Activated T-cell treated with anti-CD3 and anti-CD28 coated beads, Interleukin-2, amount 50 U/mL, for 48 hours (primary cell): ENCODE measurements at places on chromosomes 5 and 9.
A peak's percentile ranks its signal among the peaks of the same experiment; 100 is the strongest.

DNA sequence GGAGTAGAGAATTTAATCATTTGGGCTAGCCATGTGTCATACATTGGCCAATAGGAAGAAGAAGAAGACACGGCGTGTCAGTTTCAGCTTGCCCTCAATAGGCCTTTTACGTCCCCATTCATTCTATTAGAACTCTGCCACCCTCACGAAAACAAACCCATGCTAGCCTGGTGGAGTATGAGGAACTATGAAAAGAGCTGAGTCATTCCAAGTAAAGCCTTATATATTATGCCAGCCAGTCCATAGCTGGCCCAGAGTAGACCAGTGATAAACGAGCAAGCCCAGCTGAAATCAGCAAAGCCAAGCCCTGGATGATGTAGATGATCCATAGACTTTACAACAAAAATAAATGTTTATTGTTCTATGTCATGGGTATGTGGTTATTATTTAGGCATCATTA lies 895.1 kb downstream of the TLE1 start:
- DNase-seq, result no peak

DNA sequence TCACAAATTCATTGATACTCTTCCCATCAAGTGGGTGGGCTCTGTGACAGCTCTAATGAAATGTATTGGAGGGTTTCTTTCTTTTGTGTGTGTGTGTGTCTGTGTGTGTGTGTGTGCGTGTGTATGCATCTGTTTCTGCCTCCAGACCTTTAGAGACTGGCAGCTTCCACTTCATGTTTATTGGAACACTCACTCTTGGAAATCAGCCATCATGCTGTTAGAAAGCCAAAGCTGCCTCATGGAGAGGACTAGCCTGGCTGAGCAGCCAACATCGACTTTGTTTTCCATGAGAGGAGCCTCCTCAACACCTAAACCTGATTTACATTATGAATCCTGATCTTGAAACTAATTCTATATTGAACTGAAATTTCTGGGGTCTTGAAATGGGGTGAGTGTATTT lies 128.5 kb upstream of the FAM174A start:
- no peak for DNase-seq

DNA sequence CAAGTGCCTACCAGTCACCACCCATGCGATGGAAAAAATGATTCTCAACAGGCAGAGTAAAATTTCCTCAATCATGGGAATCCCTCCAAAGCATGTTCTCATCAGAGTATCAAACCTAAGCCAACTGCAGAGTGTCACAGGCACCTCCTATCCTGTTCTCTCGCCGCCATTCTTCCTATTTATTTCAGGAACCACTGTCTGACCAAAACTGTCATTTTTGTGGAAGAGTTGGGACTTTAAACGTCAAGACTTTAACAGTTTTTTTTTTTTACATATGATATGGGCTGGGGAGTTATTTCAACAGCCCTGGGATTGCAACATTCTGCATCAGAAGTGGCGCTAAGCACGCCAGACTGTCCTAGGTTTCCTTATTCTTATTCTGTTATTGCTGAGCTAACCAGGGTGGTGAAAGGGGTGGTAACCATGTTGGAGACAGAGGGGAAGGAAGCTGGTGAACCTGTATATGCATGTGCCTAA lies 29.5 kb downstream of the PFDN1 start:
- no peak for DNase-seq

DNA sequence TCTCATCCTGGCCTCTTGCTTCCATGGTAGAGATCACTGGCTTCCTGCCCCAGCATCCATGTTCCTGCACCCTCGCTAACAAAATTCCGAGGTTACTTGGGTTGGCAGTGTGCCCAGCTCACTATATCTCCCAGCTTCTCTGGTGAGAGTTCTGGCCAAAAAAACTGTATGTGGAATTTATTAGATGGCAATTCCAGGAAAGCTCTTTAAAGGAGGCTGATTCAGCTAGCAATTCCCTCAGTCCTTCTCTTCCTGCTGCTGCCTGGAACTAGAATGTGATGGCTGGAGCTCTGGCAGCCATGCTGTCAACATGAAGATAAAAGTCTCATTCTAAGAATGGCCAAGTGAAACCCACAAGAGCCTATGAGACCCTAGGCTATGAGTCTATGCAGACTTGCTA lies 88.8 kb downstream of the SECISBP2 start:
- no peak for DNase-seq

DNA sequence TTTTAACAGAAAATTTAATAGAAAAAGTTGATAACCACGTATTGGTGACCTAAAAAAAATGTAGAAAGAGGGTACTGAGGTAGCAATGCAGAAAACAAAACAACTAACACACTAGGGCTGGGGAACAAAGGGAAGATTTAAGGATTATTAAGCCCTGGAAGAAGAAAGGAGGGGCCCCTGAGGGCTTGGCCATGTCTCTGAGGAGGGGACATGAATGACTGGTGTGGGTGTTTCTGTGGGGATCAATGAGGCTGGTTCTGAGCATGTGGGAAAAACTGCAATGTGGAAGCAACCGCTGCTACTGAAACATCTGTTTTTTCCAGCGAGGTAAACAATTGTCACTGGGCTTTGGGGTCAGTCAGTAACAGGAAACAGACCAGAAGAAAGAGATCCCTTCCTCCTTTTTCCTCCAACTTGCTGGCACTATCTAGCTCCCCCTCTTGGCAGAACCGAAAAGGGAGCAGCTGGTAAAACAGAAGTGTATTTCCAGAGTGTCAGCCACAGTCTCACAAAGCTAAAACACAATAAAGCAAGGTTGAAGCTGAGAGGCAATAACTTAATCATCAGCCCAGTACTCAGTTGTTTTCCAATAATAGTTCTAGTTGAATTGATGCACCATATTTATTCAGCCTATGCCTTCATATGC lies 48.3 kb downstream of the ATPSCKMT start:
- no peak for DNase-seq

DNA sequence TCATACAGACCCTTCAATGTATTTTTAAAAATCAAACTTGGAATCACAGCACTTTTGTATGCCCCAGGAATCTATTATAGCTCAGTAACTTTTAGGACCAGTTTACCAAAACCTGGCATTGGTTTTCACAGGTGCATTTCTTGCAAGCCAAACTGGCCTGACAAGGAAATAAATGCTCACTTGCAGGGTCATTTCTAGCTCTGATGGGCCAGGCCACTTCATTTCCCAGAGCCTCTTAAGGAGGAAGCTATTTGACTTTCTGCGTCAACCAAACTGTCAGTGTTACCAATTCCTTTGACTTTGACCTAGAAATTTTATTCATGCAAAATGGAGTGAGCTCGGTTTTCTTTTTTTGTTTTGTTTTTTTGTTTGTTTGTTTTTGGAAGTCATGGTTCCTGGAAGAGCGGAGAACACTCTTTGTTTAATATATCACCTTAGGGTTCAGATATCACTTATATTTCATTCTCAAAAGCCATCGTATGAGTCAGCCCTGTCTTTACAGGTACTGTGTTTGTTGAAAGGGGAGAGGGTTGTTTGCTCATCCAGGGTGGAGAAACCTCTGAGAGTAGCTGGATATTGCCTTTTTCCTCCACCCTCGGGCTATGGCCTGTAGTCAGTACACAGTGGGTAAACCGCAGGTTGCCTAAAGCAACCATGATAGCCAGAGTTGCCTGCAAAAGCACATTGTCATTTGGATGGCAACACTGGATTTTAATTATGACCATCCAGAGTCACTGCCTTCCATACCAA lies 58.9 kb downstream of the GNA14 start:
- no peak for DNase-seq

GRCh38 chr9:104746798-104747197 lies 685 bp upstream of the NIPSNAP3A start:
- no peak for DNase-seq

DNA sequence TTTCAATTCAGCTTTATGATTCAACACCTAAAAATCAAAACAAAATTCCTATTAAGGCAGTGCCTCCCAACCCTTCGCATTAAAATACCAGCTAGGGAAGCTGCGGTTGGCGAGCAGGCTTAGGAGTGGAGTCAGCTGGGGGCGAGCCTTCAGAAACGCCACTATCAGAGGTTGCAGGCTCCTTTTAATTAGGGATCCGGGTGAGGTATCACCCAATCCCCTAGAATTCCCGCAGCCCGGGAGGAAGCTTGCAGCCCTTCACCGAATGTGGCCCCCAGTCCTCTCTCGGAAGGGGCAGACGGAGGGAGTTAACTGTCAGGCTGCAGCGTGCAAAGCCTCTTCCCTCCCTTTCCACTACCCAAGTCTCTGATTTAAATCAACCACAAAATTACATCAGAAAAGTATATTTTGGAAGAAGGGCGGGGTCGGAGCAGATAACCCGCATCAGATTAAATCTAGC lies 1.7 kb downstream of the STC2 start:
- DNase-seq, result no peak

- no peak for DNase-seq
Observed at GRCh38 chr5:150320044-150320613, 17.4 kb upstream of the ARSI start.

GRCh38 chr9:117120061-117120460 lies 294.8 kb downstream of the ASTN2 start:
- no peak for DNase-seq

GRCh38 chr5:153953411-153953810 lies 85.3 kb downstream of the FAM114A2 start:
- no peak for DNase-seq

DNA sequence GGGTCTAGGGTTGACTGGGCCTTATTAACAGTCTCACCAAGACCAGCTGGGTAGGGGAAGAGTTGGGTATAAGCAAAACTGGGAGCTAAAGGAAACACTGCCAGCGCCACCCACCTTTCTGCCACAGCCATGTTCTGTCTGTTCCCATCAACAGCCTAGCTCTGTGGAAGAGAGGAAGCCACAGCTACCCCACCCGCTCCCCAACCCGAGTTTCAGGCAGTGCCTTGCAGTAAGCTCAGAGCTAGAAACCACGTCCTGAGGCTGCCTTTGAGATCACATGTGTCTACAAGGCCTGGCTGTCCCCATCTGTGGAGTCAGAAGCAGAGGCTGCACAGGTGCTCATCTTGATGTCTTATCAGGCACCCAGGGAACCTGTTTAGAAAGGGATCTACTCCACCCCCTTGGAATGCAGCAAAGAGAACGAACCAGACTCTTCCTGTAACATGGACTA lies 15.3 kb downstream of the HNRNPH1 start:
- DNase-seq, result peak; percentile 44

DNA sequence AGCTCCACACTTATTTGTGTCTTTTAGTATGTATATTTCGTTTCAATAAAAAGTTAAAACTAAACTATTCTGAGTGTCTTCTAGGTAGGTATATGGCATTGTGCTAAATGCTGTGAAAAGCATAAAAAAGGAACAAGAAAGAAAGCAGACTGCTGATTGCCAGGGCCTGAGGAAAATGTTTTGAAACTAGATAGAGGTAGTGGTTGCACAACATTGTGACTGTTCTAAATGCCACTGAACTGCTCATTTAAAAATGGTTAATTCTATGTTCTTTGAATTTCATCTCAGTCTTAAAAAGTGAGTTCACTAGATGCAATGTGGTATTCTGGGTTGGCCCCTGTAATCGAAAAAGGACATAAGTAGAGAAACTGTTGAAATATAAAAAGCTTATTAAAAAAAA lies 2.6 kb upstream of the ALAD start:
- DNase-seq, result no peak

DNA sequence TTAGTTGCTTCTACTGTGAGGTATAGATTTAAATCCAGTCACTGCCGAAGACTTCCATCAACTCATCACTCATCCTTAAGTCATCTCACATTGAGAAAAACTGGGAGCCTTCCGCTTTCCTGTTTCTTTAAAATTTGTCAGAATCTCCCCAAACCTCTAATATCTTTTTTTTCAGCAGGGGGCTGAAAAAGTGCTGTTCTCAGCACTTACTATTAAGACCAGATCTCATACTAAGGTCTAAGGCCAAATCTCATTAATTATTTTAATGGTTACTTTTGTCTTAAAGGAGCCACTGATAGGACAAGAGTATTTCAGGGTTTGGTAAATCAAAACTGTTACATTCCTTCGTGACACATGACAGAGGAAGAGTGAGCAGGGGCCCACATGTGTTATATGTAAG lies 134.6 kb upstream of the PRSS3 start:
- no peak for DNase-seq

DNA sequence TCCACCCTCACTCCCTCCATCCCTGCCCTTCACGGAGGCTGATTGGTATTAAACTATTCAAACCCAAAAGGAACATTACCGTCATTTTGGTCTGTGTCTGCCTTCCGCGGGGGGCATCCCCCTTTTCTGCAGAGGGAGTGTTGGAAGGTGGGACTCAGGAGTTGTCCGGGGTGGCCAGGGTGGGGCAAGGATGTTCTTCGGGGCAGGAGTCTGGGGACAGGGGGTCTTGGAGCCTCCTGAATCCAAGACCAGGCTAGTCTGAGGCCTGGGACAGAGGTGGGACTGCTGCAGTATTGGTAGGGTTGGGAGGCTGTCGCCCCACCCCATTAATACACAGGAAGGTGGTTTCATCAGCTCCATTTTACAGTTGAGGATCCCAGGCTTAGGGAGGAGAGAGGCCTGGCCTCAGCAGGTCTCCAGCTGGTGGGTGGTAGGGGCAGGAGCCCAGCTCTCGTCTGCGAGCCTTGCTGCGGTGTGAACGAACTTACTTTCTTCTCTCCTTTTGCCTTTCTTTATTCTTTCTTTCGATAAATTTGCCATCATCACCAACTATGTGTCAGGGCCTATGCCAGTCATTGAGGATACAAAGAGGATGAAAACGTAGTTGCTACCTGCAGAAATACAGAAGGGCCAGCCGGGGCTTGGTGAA lies 33.8 kb downstream of the DAB2IP start:
- no peak for DNase-seq

DNA sequence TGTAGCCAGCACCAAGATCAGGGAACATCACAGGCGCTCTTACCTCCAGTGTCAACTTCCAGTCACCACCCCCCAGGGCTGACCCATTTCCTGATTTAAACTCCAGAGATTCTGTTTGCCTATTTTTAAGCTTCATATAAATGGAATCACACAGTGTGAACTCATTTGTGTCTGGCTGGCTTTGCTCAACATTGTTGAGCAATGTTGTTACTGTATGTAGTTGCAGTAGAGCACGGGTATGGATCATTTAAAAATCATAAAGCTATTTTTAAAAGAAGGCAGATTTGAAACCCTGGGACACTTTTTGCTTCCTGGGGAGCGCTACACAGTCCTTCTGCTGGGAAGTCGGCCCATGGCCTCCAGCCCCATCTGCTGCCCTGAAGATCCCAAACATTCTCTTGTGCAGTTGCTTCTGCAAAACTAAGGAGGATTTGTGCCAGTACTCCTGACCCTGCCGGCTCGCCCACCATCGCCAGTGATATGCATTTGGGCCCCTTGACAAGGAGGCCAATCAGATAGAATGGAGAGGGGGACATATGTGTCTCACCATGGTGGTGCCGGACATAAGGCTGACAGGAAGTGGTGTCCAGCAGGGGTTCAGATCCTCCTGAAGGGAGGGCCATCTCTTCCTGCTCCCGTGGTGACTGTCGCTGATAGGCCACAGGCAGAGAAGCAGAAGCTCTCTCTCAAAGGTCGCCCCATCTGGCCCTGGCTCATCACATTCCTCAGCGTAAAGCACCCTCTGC lies 13.3 kb downstream of the DCANP1 start:
- DNase-seq, result no peak

GRCh38 chr5:137594717-137595116 lies 95.6 kb upstream of the SPOCK1 start:
- no peak for DNase-seq
